ENCODE measurements at places on chromosomes 7 and 10.

DNA sequence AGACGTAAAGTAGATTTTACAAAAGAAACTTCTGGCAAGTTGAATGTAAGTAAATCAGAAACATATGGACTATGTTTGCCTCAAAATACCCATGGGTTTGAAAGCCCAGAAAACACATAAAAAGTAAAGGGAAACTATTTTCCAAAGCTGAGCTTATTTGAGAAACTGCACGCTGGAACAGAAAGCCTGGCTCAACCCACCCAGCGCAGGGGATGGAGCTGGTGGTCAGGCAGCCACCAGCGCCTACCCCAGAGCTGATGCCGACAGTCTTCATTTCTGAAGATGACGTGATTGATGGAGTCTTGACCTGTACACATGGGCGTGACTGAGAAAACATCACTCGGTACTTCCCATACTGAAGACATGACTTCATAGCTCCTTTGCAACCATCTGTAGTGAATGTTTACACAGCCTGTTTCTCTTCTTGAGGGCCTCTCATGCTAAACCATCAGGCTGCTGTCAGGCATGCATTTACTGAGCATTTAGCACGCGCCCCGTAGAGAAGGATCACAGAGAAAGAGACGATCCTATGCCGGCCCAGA, 232.6 kb upstream of the AUTS2 start:
- DNase-seq, result peak; percentile 61

DNA sequence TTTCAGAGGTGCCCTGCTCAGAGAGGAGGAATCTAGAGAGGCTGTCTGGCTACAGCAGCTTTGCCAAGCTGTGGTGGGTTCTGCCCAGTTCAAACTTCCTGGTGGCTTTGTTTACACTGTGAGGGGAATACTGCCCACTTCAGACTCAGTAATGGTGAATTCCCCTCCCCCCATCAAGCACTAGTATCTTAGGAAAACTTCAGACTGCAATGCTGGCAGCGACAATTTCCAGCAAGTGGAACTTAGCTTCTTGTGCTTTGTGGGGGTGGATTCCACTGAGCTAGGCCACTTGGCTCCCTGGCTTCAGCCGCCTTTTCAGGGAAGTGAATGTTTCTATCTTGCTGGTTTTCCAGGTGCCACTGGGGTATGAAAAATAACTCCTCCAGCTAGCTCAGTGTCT, 42.8 kb downstream of the CYP2C8 start:
- DNase-seq, result no peak

GRCh38 chr7:113799896-113800295, 118.9 kb downstream of the PPP1R3A start:
- DNase-seq, result no peak

DNA sequence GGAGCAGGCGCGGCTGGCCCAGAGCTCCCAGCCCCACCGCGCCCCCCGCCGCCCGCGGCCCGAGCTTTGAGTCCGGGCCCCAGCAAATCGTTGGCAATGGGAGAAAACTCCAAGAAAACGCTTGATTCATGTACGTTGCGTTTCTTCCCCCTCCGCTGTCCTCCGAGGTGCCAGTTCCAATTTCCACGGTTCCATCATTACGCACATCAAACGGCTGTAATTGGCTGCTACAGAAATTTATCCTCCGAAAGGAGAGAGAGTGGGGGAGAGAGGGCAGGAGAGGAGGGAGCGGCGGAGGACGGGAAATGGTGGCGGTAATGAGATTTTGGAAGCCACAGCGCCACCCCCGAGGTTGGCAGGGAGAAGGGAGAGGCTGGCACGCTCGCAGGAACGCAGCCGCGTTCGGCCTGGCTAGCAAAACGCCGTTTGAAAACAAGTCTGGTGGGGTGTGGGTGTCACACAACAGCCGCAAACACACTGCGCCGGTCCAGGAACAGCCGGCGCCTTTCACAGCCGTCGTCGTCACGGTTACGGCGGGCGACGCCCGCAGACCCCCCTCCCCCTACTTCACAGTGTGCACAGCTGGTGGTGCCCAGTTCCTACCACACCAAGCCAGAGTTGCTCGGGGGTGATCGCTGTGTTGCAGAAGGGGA, 57.5 kb downstream of the UNCX start:
- peak; percentile 72 for DNase-seq

- no peak for DNase-seq
These were observed 77.6 kb upstream of the UNC5B start for GRCh38 chr10:71134732-71135211.

DNA sequence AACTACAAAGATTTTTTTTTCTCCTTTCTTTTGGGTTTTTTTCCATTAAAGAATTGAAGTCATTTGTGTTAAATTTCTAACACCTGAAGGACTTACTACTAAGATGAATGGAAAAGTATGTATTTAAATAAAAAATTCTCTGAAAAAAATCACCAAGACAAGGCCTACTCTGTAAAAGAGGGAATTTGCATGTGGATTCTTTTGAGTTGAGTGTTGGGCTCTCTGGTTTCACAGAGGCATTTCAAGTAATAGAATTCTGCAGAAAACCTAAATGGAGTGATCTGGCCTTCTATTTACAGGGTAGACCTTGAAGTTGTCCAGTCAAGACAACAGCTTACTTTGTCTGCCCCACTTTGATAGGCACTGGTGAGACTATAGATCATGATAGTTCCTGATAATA, 4.1 kb downstream of the LRRC17 start:
- DNase-seq, result peak; percentile 54

DNA sequence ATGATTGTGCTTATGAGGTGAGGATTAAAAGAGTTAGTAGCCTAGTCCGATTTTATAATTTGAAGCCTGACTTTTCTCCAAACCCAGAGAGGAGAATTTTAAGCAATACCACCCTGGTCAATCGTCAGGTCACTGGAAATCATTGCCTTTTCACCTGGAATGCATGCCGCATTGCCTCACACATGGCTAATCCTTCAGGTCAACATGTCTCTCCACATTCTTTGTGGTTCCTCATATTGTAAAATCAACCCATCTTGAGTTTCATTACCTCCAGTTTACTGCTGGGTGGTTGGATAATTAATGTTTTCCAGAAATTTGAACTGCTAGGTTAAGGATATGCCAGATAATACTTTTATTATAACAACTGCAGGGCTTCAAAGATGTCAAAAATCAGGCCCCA, 55.6 kb upstream of the SEMA3E start:
- DNase-seq, result no peak

DNA sequence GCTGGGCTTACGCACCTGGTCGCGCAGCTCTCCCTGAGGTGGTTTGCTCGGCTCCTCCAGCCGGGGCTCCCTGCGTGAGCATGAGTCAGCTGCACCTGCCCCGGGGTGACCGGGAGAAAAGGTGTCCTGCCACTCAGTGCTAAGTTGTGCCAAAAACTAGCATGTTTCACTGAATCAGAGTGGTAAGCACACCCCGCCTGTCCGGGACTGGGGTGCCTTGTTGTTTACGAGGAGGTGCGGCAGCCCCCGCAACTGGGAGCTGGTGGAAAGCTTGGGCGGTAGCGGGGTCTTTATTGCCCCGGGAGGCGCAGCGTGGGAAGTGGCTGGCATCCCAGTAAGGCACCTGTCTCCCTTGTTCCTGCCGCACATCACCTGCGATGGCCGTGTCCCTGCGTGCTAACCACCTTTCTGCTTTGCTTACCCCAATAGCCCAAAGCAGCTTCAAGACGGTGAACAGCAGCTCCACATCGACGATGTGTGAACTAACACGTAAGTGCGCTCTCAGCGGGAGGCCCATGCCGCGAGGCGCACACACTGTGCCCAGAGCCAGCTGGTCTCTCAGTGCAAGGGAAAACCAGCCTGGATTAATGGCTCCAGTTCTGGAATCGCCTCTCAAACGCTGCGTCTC, 506.6 kb upstream of the FOXK1 start:
- no peak for DNase-seq

- no peak for DNase-seq
These were observed 41.7 kb upstream of the DPYSL4 start for GRCh38 chr10:132145002-132145401.

- DNase-seq, result no peak
These were observed 243.6 kb downstream of the SKIDA1 start for GRCh38 chr10:21281765-21282484.

DNA sequence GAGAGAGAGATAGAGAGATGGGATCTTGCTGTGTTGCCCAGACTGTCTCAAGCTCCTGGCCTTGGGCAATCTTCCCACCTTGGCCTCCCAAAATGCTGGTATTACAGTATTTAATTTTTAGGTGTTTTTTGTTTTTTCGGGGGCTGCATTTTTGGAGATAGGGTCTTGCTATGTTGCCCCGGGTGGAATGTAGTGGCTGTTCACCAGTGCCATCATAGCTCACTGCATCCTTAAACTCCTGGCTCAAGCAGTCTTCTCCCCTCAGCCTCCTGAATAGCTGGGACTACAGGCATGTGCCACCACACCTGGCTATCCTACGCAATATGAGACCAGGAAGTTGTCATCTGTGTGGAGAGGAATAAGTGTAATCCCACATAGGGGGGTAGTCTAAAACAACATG, 42.4 kb downstream of the KCTD7 start:
- DNase-seq, result no peak

GRCh38 chr7:150311711-150312110, 11.4 kb upstream of the LRRC61 start:
- no peak for DNase-seq

GRCh38 chr7:41887416-41887815, 184.5 kb upstream of the INHBA start:
- DNase-seq, result peak; percentile 15

- DNase-seq, result no peak
These were observed 206.9 kb upstream of the MBL2 start for GRCh38 chr10:52979295-52979990.

DNA sequence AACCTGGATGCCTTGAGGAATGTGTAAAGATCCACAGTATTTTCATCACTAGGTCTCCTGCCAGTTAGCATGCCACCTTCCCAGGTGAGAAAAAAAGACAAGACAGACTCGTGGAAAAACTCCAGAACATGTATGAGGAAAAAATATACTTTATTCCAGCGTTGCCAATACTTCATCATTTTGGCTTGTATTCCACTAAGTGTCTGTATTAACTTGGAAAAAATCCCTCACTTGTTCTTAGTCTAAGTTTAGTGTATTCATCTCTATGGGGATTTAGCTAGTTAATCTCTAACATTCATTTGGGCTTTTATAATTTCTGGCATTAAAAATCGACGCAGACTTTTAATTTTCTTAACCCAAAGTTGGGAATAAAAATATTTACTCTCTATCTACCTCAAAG, 759.4 kb downstream of the SORCS1 start:
- DNase-seq, result no peak

DNA sequence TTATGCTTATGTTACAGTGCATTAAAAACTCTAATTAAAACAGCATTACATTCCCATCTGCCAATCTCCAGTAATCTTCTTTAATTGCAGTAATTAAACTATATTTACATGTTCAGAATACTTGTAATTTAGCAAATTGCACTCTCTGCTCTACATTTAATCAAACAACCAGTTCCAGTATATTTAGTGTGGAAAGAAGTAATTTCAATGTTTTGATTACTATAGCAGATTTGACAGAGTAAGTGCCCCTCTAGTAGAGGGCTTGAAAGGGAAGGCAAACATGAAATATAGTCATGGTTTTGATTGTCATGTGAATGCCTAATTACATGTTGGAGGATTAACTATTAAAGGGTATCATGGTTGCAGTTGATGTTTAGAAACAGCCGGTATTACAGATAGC, 739.7 kb downstream of the AUTS2 start:
- DNase-seq, result no peak

DNA sequence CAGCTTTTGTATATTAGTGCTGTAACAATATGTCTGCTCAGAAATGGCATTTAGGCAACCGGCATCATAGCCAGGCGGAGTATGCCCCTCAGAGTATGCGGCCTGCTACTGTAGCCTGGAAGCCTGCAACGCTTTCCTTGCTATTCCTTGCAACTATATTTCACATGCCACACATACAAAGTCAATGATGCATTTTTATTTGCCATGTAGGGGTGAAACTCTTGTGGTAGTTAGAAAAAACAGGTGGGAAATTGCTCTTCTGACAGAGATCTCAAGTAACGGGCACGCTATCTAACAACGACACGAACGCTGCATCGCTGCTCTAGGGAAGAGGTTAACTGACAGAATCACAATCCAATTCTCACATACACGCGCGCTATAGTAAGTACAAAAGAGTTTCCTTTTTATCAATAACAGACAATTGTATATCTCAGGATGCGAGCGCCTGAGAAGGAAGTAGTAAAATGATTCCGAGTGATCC, 5.9 kb downstream of the EBF3 start:
- DNase-seq, result no peak

DNA sequence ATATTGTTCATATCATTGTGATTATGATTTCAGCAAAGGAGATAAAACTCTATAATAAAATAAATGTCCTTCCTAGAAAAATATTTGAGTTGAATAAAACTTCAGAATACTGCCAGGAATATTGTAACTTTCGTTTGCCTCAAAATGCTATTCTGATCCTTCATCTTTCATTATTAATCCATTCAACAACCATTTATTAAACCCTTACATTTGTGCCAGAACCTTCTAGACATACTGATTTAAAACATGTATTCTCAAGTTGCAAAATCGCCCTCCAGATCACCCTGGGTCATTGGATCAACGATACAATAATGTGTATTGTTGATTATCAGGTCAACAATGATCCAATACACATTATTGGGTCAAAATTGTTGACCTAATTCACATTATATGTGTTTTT, 759.8 kb downstream of the CNTNAP2 start:
- DNase-seq, result no peak

DNA sequence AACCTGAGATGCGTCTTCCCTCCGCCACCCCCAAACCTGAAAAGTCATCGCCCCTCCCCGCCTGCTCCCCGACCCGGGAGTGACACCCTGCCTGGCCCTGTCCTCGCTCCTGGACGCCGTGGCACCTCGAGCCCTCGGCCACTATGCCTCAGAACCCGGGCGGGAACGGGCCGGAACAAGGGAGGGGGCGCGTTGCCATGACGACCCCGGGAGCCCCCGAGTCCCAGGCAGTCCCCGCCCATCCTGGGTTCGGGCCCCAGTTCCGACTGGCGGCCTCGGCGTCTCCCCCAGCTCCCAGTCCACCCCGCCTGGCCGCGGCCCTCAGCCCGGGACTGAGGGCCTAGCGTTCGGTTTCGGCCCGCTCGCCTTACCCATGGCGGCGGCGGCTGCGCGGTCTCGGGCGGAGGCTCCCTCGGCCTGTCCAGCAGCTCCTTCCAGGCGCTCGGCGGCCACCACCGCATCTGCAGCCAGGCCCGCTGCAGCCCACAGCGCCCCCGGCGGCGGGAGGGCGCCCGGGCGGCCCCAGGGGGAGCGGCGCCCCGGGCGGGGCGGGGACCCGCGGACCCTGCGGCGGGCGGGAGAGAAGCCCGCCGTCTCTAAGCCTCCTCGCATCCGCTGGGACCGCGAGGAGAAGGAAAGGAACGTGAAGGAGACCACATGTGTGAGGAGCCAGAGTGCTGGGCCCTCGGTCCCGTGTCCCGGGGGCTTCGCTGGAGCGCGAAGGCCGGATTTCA, at the start of gene RUFY2:
Gene RUFY2, minus strand, starts transcription at position 463 of the 734 bp plus-strand sequence. Its CDS starts 88 bp downstream, at position 375.
- DNase-seq, result peak; percentile 87

- DNase-seq, result peak; percentile 11
These were observed 10.9 kb downstream of the NRBF2 start for GRCh38 chr10:63143987-63144386.

DNA sequence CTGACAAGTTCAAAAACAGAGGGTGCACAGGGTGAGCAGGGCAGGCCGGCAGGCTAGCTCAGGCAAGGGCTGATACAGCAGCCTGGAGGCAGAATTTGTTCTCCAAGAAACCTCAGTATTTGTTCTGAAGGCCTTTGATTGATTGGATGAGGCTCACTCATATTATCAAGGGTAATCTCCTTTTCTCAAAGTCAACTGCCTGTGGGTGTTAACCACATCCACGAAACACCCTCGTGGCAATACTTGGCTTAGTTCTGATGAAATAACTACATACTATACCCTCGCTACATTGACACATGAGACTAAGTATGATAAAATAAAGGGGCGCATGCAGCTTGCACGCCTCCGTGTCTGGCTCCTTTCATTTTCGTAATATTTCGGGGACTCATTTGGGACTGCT, 4.4 kb upstream of the PPP2R2D start:
- no peak for DNase-seq

Measured in GM23248 (cell line).